Stimulated activated naive B cell treated with anti-CD40 and anti-IgM and Interleukin-4, amounts not matched to agents 10 μg/mL and 1 μg/mL and 100 μg/mL, for 72 hours (primary cell): ENCODE measurements at places on chromosomes 6 and 20.
A peak's percentile ranks its signal among the peaks of the same experiment; 100 is the strongest.

DNA sequence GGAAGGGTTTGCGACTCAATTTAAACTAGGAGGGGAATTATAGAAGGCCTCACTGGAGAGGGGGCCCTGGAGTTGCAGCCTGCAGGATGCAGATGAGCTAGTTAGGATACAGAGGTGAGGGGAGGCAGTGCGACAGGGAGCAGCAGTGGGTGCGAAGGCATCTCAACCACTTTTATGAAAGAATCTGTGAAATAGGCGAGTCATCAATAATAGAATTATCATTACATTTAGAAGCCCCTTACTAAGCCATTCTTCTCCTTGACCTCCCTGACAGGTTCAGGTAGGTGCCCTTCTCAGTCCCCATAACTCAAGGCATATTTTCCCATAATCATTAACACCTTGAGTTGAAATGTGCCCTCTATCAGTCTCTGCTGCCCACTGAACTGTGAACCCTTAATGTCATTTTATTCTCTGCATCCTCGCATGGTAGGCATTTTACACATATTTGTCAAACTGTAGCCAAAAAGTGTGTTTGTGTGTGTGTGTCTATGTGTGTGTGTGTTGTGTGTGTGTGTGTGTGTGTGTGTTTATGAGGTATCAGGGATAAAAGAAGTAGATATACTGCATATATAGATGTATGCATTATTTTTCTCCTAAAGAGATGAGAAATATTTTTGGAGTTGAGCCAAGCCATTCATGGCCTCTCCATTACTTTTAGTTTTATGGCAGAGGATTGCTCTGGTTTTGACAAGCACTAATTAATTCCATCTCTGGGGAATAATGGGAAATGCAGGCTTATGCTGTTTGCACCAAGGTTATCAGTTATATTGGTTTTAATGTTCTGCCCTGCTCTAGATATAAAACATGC, 898.8 kb downstream of the KIF16B start:
- no peaks in the 10 kb centered on the region for H3K27me3 ChIP-seq
- H3K4me3 ChIP-seq = no peak overlapping the region
- no peaks in the 10 kb centered on the region for H3K36me3 ChIP-seq
- H3K27ac ChIP-seq = no peak overlapping the region
- no peak for DNase-seq

DNA sequence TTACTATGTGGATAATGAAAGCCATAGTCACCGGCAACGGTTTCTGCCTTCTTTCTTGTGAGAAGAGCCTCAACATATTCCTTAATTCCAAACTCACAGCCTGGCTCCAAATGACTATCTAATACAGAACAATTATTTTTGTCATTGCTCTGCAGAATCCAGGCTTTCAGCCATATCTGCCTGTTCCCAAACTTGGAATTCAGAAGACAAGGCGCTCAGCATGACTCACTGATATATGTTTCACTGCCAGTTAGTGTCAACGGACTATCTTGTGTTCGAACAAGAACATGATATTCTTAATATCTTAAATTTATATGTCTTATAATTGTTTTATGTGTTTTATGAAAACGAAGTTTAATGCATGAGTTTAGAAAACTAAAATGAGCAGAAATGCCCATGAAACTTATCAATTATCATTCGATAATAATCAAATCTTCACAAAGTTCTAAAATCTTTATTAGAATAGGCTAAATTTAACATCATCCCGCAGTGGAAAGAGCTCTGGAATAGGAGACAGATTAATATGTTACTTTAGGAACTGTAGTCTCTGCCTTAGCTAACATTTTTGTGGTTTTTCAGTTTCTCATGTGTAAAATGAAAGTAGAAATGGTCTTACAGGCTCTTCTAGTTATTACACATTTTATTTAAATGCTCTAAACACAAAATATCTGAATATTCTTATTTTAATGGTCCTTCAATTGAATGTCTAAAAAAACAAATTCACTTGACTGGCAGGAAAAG, 669.3 kb upstream of the GJE1 start:
- H3K27ac ChIP-seq = no peak overlapping the region
- H3K4me3 ChIP-seq = no peak overlapping the region
- peaks cover 3% of the 10 kb centered on the region for H3K4me1 ChIP-seq
- H3K27me3 ChIP-seq = no peaks in the 10 kb centered on the region

DNA sequence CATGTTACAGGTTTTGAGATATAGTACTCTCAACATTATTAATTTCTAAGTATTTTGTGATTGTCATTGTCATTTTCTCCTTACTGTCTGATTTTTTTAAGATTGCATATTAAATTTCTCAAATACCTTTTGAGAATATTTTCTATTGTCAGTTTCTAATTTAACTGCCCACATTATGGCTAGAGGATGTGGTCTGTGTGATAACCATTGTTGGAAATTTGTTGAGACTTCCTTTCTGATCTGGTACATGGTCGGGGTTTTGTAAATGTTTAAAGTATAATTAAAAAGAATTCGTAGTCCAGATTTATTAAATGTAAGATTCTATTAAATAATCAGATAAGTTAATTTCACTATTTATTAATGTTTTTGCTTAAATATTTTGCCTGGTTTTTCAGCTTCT, 60.1 kb downstream of the SLX4IP start:
- no peaks in the 10 kb centered on the region for H3K27me3 ChIP-seq
- peaks cover 6% of the 10 kb centered on the region for H3K36me3 ChIP-seq
- no peak for DNase-seq
- H3K27ac ChIP-seq = no peak overlapping the region
- peaks cover 12% of the 10 kb centered on the region for H3K4me1 ChIP-seq

- no peak overlapping the region for H3K4me3 ChIP-seq
- DNase-seq = no peak
- H3K4me1 ChIP-seq = peaks cover 33% of the 10 kb centered on the region
- H3K27ac ChIP-seq = no peak overlapping the region
- no peaks in the 10 kb centered on the region for H3K27me3 ChIP-seq
These were observed 39.8 kb upstream of the HBS1L start for GRCh38 chr6:135094403-135094821.

GRCh38 chr6:134170844-134171243, 118.4 kb upstream of the SLC2A12 start:
- DNase-seq = no peak
- no peaks in the 10 kb centered on the region for H3K27me3 ChIP-seq
- peaks cover 29% of the 10 kb centered on the region for H3K36me3 ChIP-seq
- H3K27ac ChIP-seq = no peak overlapping the region
- H3K4me3 ChIP-seq = no peak overlapping the region

- no peak overlapping the region for H3K4me3 ChIP-seq
- no peak for DNase-seq
- peaks cover 9% of the 10 kb centered on the region for H3K36me3 ChIP-seq
These were observed 16.5 kb downstream of the NCOA7 start for GRCh38 chr6:125807293-125807692.

GRCh38 chr6:27757307-27757706, 154.9 kb downstream of the OR2B2 start:
- no peak for DNase-seq
- no peak overlapping the region for H3K27ac ChIP-seq
- peak overlapping the region; percentile 86 for H3K4me3 ChIP-seq
- H3K27me3 ChIP-seq = peaks cover 29% of the 10 kb centered on the region
- H3K36me3 ChIP-seq = peaks cover 3% of the 10 kb centered on the region
